ENCODE measurements at places on chromosomes 3 and 15.

- DNase-seq = no peak
Observed at GRCh38 chr3:120214176-120214575, 70.8 kb downstream of the GPR156 start.

DNA sequence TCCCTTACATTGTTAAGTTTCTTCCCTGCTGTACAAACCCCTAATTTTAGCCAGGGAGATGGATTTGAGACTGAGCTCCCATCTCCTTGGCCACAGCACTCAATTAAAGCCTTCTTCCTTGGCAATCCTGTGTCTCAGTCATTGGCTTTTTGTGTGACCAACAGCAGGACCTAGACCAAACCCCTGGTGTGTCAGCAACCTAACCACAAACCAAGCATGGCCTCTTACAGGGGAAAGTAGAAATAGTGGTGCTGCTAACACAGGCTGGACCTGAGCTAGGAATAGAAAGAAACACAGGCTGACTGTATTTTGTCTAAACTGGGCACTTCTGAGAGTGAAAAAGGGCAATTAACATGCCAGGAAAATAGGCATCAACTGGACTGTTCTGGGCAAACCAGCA lies 37.9 kb downstream of the PPCDC start:
- no peak for DNase-seq

GRCh38 chr3:136380530-136380929 lies 130.4 kb downstream of the PCCB start:
- peak; percentile 33 for DNase-seq

- DNase-seq = no peak
Observed at GRCh38 chr3:171932153-171932611, 89.0 kb downstream of the TMEM212 start.

DNA sequence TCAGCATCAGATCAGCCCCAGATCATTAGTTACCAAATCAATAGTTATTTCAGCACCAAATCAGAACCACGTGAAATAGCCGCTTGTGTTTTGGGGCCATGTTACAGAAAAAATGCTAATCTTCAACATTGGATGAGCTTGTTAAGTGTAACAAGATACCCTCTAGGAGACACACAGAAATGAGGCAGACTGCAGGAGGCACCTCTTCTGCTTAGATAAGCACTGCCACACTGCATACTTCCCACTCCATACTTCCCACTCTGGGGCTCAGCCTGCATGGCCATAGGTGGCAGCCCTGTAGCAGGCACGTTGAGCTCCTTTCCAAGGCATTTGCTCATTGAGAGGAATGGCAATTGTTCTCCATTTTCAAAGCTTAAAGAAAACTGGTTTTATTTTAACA lies 73.3 kb downstream of the CHCHD6 start:
- no peak for DNase-seq

GRCh38 chr15:92130906-92131305 lies 262.8 kb upstream of the ST8SIA2 start:
- no peak for DNase-seq

DNA sequence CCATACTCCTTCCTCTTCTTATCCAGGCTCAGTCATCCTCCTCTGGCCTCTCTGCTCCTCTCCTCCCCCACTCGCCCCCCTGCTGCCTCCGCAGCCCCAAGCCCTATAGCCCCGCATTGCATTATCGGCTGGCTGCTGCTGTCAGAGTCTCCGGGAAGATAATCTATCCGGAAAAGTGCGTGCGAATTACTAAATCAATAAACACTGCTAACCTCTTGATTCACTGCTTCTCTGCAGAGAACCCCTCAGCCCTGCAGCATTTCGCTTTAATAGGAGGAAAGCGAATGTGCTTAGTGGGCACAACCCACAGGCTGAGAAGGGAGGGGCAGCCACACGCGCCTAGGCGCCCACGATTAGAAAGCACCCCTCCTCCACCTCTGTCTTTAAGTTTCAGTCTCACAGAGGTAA lies 167.6 kb downstream of the ABHD5 start:
- no peak for DNase-seq

GRCh38 chr15:25186906-25187645 lies 232.3 kb downstream of the SNRPN start:
- DNase-seq = no peak

DNA sequence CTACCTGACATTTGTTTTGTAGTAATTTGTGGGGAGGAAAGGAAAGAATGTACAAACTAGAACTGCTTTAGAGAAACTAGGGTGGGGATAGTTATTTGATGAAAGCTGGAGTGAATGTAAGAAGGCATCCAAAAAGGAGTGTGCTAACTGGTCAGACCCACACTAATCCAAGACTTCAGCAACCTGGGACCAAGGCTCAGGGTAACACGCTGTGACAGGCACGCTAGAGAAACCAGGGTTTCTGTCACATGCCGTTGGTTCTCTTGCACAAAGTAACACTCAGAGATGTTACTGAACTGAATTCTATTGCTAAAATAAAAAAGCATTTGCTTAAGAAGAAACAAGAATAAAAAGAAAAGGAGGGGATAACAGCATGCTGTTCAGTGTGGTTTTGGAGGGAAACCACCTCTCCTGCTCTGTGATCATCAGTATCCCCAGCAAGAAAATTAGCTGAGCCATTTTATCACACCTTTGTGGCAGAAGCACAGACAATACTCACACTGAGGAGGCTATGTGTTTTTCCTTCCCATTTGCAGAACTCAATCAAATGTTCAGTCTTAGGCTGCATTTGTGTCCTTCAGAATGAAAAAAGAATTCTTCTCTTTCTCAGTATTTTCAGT lies 2.8 kb upstream of the CCDC80 start:
- no peak for DNase-seq

- peak; percentile 56 for DNase-seq
Observed at GRCh38 chr15:64010719-64011118, 35.6 kb downstream of the DAPK2 start.

GRCh38 chr3:64454179-64454578 lies 228.9 kb upstream of the PRICKLE2 start:
- DNase-seq = peak; percentile 32

- DNase-seq = peak; percentile 69
Observed at GRCh38 chr3:106114848-106115247, 246.0 kb upstream of the CBLB start.

GRCh38 chr15:64571857-64572291 lies 111.5 kb downstream of the ZNF609 start:
- peak; percentile 20 for DNase-seq

GRCh38 chr3:194333981-194334320 lies 17.2 kb downstream of the CPN2 start:
- DNase-seq = no peak

GRCh38 chr3:20523293-20523692 lies 337.3 kb upstream of the SGO1 start:
- DNase-seq = no peak

- no peak for DNase-seq
Observed at GRCh38 chr15:65361708-65362459, 15.9 kb downstream of the IGDCC3 start.

DNA sequence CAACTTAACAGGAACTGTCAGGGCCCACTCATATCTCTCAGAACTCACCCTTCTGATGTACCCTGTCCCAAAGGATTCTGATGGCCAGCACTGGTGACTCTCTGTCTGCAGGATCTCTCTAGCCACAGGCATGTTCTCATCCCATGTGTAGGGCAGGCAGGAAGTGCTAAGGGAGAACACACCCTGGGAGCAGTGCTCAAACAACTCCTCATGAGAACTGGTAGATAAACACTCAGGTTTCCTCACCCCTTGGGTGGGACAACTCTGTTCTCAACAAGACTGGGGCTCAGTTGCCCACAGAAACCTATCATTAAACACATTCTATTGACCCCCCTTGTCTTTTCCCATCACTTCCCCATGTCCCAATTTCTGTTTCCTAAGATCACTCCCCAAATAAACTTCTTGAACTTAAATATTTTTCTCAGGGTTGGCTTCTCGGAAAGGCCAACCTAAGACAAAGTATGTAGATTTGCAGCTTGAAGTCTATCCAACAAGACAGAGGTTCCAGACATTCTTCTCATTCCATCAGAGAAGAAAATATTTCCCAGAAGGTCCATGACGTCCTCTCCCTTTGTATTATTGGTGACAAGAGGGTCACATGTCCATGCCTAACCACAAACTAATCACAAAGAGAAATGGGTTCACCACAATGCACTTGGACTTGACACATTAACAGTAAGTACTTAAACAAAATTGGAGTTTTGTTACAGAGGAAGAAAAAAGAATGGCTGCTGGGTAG lies 276.6 kb upstream of the GADL1 start:
- DNase-seq = peak; percentile 59

DNA sequence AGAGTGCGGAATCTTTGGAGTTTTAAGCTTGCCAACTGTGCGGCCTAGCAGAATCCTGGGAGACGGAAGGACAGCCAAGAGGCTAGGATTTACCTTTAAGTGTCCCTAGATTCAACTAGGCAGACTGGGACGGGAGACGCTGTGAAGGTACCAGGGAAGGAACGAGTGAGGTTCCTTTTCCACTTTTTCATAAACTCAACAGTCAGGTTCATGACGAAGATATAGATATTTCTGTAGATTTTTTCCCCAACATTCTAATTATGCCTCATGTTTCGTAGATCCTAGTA lies 564 bp upstream of the GABPB1 start:
- no peak for DNase-seq

DNA sequence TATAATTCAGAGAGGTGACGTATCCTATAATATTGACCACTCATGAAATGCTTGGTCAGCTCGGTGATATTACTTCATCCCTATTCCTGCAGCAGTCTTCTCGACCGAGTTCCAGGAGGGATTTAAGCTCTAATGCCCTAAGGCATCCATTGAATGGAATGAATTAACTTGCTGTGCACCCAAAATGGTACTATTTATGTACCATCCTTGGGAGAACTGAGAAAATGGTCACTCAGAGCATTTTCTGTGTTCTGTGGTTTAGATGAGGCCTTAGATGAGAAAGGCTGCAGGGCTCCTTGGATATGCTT lies 638 bp downstream of the BLOC1S6 start:
- no peak for DNase-seq

GRCh38 chr15:77076323-77076915 lies 5.5 kb upstream of the TSPAN3 start:
- DNase-seq = no peak

- DNase-seq = no peak
Observed at GRCh38 chr15:93360318-93360717, 271.3 kb upstream of the RGMA start.

DNA sequence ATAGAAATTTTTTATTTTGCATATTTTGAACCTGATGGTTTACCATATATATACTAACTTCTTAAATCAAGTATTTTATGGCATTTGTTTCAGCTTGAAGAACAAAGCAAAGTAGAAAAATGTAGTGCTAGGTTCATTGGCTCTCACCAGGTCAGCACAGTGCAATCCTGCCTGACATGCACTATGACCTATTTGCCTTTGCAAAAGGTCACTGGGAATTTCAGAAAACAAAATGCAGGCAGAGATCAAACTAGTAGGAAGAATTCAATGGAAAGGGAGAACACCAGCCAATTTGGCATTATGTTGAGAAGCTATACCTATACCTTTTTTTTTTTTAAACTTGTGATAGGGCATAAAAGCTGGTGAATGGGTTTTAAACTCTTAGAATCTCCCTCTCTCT lies 329.8 kb upstream of the SGO1 start:
- no peak for DNase-seq

DNA sequence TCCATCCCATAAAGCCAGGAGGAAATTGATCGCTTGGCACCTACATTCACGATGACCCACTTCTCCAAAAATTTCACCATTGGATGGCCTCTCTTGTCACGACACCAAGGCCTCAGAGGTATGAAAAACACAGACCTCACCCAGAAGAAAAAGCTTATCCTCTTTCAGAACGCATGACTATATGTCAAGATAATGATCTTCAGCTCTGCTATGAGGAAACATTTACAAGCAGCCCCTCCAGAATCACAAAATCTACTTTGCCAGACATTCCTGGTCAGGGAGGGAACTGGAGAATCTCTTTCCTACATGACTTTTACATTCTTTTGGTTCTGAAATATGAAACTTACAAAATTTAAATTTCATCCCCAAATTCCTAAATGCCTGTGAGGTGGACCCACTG lies 122.7 kb downstream of the WNT5A start:
- DNase-seq = no peak

GRCh38 chr3:36457667-36458066 lies 77.4 kb downstream of the STAC start:
- no peak for DNase-seq

DNA sequence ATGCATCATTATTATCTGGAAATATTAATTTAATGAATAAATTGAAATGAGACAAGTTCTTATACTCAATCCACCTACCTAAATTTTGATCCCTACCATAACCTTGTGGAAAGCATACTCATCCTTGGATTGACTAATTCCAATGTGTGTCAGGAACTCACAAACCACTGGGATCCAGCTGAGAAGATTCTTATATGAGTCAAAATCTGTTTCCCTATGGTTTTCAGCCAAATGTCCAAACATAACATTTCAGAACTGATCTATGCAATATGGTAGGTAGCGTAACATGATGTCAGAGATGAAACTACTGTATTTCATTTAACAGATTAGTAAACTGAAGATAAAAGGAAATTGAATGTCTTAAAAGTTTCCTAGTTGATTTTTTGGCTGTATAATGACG lies 250.0 kb downstream of the PLOD2 start:
- DNase-seq = no peak

- DNase-seq = no peak
Observed at GRCh38 chr15:41567862-41568261, 8.8 kb downstream of the TYRO3 start.

DNA sequence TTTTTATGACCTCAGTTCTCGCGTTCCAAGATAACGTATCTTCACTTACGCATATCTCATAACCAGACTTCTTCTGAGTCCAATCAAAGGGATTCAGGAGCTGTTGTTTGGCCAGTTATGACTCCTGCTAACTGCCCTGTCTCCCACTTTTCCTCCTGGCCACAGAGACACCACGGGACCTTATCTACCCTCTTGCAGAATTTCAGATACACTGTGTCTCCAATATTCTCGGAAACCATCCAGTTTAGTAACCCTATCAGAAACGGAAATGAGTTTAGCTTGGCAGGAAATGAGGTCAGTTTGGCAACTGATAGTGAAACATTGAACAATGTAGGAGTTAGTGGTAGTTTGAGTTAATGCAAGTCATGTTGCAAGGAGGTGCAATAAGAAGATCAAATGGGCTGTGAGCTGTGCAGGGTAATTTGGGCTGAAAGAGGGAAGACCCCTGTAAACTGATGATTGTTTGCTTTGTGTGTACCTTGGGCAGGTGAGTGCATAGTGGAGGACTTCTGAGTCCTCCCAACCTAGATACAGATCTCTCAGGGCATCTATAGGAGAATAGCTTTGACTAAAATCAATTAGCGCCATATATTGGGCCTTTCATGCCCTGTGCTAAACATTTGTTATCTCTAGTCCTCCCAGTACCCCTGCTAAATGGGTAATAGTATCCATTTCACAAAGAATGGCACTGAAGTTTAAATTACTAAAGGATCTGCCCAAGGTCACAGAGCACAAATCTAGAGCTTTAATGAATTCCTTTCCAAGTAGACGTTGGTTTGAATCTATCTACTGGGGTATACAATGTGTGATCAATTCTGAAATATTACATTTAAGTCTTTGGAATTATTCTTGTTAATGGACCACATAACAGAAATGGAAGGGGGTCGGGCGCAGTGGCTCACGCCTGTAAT lies 41.3 kb upstream of the PIK3CB start:
- peak; percentile 99 for DNase-seq

- no peak for DNase-seq
Observed at GRCh38 chr15:73442968-73443367, at the start of gene REC114. REC114 (plus strand) TSS chr15:73443164; CDS start chr15:73443186, 22 bp downstream.

- DNase-seq = no peak
Observed at GRCh38 chr3:53473422-53473821, 21.0 kb upstream of the CACNA1D start.
